Mucosa of descending colon (tissue), 3 donors: ENCODE measurements at places on chromosomes 7 and 10. TPM values are rescaled to one million over a fixed set of nuclear protein-coding genes. Genes with fewer than 3 reads are reported as not detected.

DNA sequence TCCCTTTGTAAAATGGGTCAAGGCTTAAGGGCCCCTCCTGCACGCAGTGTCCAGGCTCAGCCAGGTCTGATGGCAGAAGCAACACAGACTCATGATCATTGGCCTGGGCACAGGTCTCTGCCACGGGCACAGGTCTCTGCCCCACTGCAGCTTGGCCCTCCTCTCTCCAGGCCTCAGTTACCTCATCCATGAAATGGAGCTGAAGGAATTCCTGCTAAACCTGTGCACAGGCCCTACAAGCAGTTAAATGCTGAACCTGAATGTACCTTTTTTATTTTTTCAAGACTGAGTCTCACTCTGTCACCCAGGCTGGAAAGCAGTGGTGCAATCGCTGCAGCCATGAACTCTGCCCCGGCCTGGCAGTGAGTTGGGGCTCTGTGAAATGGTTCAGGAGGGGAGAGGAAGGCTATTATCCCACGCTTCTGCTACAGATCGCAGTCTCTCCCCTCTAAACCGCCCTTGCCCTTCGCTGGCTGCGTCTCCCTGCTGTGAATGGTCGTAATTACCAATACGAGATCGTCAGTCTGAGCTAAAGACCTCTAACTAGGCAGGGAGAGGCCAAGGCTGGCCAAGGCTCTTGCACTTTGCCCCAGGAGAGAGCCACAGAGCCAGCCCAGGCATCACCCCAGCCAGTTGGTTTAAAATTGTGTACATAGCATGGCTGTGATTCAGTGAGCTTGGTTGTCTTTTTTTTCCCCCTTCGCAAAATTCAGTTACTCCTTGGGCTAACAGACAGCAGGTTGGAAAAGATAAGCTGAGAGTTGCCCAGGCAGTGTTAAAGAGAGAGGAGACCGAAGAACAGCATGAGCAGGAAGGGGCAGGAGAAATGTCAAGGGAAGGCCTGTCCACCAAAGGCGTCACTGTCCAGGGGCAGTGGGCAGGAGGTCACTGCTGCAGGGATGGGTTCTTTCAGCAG lies 93.0 kb upstream of the KCTD7 start:
- no peak for DNase-seq

The MYL10 gene
- not detected for total RNA-seq

GRCh38 chr7:68689087-68689433 lies 909.2 kb upstream of the AUTS2 start:
- no peak for DNase-seq

DNA sequence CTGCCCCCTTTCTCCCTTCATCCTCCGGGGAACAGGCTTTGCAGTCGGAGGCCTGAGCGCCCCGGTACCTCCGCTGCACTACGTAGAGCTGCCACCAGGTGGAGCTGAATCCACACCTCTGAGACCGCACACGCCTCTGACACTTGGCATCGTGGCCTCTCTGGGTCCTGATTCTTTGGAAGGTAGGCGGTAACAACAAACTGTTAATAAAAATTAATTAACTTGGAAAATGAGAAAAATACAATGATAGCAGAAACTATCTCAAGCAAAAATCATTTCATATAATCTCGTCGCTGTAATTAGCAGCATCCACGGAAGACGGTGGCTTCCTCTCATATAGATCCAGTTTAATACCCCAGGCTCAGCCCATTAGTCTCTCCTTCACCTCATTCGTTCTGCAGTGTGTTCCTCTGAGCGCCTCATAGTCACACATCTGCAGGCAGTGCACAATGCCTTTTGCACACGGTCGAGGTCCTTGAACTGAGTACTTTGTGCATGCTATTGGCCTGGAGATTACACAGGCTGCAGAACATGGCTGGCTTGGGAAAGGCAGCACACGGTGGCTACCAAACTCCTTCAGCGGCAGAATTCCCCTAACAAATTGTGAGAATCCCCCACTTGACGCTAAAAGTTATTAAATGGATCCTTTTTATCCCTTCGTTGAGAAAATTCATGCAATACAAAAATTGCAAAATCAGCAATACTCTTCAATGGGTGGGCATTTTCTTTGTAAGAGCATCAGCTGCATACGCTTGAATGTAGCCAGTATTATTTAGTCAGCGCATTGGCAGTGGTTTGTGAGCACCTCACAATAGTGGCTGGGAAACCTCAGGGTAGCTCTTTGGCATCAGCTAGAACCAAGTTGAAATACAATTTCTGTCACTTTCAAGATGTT lies 18.7 kb downstream of the OR9A2 start:
- DNase-seq: peak; percentile 86

DNA sequence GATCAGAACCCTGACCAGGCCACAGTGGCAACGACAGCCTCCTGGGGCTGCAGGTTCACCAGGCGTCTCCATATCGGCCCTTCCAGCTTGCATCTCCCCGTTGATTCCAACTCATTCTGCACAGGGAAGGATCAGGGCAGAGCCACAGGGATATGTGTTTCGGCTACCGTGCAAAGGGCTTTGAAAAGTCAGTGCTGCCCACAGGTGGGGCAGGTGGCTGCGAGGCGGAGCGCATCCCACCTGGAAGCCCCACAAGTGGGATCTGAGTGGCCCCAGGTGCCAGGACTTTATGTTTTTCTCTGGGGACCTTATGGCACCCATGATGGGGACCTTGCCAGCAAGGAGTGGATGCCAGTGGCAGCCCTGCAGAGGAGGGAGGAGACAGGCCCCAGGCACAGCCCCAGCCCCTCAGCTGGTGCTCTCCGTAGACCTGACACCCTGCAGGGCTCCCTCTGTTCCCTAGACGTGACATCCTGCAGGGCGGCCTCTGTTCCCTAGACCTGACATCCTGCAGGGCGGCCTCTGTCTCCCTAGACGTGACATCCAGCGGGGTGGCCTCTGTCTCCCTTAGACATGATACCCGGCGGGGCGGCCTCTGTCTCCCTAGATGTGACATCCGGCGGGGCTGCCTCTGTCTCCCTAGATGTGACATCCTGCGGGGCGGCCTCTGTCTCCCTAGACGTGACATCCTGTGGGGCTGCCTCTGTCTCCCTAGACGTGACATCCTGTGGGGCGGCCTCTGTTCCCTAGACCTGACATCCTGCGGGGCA lies 189.4 kb downstream of the ELFN1 start:
- no peak for DNase-seq

GRCh38 chr7:158536871-158537515 lies 50.6 kb downstream of the PTPRN2 start:
- DNase-seq: no peak

The HOXA10 gene
- 25.0 TPM for total RNA-seq

DNA sequence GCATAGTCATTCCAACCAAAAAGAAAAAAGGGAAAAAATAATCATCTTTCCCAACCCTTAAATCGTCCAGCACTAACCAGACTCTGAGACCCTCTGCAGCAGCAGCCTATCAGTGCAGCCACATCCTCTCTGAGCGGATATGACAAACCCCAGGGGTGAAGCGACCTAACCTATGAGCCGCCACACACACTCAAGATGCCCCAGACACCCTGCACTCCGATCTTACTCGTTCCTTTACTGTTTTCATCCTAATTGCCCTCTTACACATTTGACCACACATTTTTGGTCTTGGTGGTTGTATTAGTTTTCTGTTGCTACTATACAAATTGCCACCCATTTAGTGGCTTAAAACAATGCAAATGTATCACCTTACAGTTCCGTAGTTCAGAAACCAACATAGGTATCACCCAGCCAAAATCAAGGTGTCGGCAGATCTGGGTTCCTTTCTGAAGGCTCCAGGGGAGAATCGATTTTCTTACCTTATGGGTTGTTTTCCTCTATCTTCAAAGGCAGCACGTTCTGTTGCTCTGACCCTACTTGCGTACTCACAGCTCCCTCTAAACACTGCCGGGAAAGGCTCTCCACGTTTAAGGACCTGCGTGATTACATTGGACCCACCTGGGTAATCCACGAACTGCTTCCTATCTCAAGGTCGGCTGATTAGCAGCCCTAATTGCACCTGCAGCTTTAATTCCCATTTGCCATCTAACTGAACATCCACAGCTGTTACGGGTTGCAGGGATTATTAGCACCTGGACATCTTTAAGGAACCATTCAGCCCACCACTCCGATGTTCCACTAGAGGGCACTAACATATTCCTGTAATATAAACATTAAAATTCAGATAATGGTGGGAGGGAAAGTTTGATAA lies 37.3 kb upstream of the PRSS1 start:
- peak; percentile 11 for DNase-seq

- DNase-seq: peak; percentile 88
Measured at GRCh38 chr7:37448636-37449361, at the start of gene ELMO1. ELMO1 (minus strand) TSS chr7:37448864; CDS start chr7:37342690, 106,174 bp downstream.

- no peak for DNase-seq
Measured at GRCh38 chr10:67802767-67803538, 35.0 kb downstream of the DNAJC12 start.

DNA sequence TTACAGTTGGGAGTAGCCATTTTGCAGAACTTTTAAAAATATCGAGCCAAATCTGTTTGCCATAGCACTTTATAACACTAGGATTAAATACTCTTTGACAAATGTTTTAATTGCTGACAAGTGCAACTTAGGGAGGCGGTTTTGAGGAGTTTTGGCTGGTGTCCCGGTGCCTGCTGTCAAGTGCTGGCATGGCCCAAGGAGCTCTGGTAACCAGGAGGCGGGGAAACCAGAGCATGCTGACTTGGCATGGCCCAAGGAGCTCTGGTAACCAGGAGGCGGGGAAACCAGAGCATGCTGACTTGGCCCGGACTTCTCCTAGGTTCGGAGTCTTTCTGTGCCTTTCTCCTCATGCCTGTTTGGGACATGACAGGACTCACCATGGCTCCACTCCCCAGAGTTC lies 30.8 kb upstream of the ZNF32 start:
- DNase-seq: no peak

The HYAL4 gene
- not detected for total RNA-seq

- no peak for DNase-seq
Measured at GRCh38 chr10:31756101-31756728, 172.4 kb downstream of the ARHGAP12 start.

DNA sequence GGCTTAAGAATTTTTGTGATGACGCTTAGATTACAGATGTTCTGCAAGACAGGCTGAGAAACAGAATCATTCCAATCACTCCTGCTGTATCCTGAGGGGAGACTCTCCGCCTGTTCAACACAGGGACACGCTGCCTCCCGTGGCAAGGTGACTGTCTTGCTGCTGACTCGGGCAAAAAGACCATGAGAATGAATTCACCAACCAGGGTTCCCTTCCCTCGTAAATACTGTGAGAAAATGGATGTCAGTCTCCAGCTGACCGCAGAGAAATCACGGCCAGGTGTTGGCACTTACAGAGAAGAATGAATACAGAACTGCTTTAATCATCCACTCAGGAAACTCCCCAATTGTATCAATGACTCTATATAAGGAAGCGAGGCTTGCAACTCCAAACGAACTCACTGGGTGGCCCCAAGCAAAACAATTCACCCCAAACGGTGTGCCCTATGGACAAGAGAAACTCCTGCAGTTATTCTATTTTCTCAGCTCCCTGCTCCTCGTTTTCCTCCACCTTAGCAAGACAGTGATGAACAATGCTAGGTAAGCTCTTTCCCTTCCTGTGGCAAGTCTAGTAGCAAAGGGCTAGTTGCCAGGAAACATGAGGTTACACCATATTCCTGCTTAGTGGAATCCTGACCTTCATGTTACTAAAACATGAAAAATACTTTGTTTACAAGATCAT lies 22.8 kb downstream of the GNA12 start:
- DNase-seq: no peak

DNA sequence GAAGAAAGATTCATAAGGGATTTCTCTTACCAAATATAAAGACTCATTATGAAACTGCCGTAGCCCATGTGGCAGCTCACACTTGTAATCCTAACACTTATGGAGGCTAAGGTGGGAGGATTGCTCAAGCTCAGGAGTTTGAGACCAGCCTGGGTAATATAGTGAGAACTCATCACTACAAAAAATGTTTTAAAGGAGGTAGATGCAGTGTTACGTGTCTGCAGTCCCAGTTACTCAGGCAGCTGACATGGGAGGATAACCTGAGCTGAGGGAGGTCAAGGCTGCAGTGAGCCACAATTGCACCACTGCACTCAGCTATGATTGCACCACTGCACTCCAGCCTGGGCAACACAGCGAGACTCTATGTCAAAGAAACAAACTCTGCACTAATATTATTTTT lies 18.1 kb upstream of the DNA2 start:
- no peak for DNase-seq

- DNase-seq: no peak
Measured at GRCh38 chr7:44882899-44883298, 2.4 kb downstream of the PURB start.

GRCh38 chr7:47715631-47716068 lies 133.7 kb upstream of the TNS3 start:
- no peak for DNase-seq

- DNase-seq: no peak
Measured at GRCh38 chr10:70523057-70523456, 44.5 kb downstream of the PALD1 start.

- no peak for DNase-seq
Measured at GRCh38 chr10:34816085-34816496, 995 bp upstream of the PARD3 start.
